Activated naive CD8-positive, alpha-beta T cell treated with anti-CD3 and anti-CD28 coated beads for 36 hours (primary cell): ENCODE measurements at places on chromosomes 2 and 18. TPM values are rescaled to one million over a fixed set of nuclear protein-coding genes. Genes with fewer than 3 reads are reported as not detected.

The OTOS gene
- total RNA-seq = not detected

DNA sequence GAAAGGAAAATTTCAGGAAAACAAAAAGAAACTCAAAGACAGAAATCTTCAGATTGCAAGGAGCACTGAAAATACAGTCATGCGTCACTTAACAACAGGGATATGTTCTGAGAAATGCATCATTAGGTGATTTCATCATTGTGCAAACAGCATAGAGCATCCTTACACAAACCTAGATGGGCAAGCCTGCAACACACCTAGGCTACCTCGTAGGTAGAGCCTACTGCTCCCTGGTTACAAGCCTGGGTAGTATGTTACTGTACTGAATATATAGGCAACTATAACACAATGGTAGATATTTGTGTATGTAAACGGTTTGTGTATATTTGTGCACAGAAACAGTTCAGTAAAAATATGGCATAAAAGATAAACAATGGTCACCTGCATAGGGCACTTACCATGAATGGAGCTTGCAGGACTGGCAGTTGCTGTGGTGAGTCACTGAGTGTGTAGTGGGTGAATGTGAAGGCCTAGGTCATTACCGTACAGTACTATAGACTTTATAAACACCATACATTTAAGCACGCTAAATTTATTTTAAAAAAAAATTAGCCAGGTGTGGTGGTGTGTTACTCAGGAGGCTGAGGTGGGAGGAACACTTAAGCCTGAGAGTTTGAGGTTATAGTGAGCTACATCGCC lies 33.4 kb downstream of the SFXN5 start:
- DNase-seq = no peak

GRCh38 chr2:96839875-96840850 lies 3.7 kb downstream of the ANKRD23 start:
- DNase-seq = no peak

DNA sequence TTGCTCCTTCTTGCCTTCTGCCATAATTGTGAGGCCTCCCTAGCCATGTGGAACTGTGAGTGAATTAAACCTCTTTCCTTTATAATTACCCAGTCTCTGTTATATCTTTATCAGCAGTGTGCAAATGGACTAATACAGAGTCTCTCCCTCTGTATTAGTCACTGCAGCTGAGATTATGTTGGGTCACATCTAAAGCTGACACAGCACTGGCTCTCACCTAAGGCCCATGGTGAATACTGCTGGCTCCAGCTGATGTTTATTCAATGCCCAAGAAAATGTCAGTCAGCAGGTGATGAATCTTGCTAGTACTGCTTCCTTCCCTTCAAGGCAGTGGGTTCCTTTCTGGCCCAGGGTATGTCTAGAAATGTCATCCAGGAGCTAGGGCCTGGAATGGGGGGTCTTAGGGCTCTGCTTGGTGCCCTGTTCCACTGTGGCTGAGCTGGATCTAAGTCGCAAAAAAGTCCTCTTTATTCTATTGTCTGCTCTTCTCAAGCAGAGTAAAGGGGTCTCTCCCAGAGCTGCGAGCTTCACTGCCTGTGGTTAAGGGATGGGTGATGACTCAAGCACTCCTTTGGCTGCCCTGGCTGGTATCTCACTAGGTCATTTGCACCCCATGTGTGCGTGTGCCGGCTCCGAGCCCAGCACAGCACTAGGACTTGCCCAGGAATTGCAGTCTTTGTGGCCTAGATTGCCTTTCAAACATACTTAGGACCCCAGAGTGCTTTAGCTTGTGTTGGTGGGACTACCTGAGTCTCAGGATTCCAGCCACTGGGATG lies 29.9 kb downstream of the PPP1R1C start:
- no peak for DNase-seq

GRCh38 chr2:53347269-53347668 lies 420.3 kb upstream of the CHAC2 start:
- DNase-seq = no peak

GRCh38 chr2:8352296-8352695 lies 329.6 kb upstream of the ID2 start:
- DNase-seq = no peak

GRCh38 chr18:23260926-23261590 lies 125.8 kb downstream of the CABLES1 start:
- no peak for DNase-seq

The ALLC gene
- not detected for total RNA-seq
